Sigmoid colon (tissue), 7 donors: ENCODE measurements at places on chromosomes 3 and 15.
A peak's percentile ranks its signal among the peaks of the same experiment; 100 is the strongest.

- no peaks in the 10 kb centered on the region for H3K4me1 ChIP-seq
- H3K27ac ChIP-seq, result no peak overlapping the region
- no peak overlapping the region for H3K4me3 ChIP-seq
- DNase-seq, result no peak
These were observed 212.7 kb downstream of the SHQ1 start for GRCh38 chr3:72635551-72635950.

DNA sequence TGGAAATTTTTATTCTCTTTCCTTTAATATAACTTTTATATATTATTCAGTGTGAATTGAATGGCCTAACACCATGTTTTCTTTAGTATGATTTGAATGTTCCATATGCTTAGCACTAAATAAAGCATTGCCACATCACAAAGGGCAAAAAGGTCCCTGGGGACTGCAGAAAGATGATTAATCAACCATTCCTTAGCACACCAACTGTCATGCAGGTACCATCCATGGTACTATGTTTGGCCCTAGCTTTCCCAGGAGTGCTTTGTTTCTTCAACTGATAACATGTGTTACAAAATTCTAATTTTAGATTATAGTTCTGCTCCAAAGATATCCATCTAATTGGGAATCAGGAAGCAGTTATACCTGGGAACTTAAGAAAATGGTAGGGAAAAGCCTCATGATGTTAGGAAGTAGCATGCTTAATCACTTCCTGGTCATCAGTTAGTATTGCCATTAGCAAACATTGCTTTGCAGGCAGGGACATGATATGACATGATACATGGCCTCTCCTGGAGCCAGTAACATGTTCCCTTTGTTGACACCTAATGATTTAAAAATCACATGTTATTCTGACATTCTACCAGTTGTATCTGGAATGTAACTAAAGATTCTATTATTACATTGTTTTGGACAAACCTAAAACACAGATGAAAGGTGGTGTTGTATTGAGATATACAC lies 712.6 kb upstream of the GBE1 start:
- H3K4me1 ChIP-seq, result no peaks in the 10 kb centered on the region
- H3K27ac ChIP-seq, result no peak overlapping the region
- no peak overlapping the region for H3K4me3 ChIP-seq

DNA sequence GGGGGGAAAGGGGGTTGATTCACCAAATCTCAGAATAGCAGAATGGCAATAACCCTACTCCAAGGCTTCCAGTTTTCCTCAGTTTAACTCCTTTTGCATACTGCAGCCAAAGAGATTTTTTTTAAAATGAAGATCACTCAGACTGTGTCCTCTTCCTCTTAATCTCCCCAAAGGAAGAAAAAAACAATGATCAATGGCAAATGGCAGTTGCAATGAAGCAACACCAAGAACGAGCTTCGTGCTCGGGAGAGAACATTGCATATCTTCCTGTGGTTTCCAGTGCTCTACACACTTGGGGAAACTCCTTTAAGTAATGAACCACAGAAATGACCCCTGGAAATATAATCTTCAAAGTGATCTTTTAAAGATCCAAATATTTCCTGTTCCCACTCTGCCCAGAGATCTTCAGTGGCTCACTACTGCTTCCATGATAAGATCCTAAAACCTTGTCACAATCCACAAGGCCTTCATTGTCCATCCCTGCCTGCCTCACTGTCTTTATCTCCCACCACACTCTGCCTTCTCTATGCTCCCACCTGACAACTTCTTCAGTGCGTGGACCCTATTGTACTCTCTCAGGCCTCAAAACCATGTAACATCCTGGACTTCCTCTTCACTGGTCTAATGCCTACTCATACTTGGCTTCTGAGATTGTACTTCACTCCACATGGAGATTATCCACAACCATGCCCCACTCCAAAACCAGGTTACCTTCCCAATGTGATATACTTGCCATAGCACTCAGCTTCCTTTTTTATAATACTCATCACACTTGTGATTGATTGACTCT lies 394.8 kb downstream of the FHIT start:
- H3K27ac ChIP-seq, result no peak overlapping the region
- H3K27me3 ChIP-seq, result no peaks in the 10 kb centered on the region
- H3K4me3 ChIP-seq, result no peak overlapping the region
- DNase-seq, result no peak

GRCh38 chr3:155553780-155554179 lies 191.1 kb downstream of the PLCH1 start:
- no peaks in the 10 kb centered on the region for H3K4me1 ChIP-seq
- no peaks in the 10 kb centered on the region for H3K36me3 ChIP-seq
- H3K27ac ChIP-seq, result no peak overlapping the region
- no peak for DNase-seq
- H3K27me3 ChIP-seq, result no peaks in the 10 kb centered on the region
- H3K4me3 ChIP-seq, result no peak overlapping the region

DNA sequence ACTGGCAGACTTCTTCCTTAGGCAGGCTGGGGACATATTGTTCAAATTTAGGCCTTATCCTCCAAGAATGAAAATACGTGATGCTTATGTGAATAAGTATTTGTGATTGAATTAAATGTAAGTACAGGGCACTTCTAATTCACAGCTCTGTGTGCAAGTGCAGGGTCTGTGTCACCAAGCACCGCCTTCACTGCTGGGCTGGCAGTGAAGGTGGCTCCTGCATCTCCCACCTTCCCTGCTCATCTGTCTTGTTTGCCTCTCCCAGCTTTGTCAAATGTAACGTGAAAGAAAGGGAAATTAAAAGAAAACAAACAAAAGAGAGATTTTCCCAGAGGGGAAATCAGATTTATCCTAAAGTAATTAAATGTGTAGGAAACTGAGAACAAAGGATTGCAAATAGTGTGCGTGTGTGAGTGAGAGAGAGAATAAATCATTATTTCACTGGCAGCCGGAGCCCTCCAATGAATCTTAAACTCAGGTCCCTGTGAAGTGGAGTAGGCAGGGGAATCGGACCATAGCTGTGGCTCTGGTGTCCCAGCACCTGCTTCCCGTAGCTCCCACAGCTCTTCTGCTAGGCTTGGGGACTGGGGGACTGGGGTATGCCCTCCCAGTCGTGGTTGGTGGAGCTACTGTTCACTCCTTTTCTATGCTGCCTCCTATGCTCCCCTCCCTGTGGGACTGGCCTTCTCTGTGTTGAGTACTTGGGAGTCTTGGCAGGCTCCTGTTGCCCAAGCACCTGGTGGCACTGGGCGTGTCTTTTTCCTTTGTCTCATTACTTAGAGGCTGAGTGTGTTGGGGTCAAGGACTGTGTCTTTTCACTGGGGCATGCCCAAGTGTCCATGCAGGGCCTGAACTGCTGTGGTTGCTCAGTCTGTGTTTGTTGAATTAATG lies 222.2 kb downstream of the EPHB1 start:
- no peak for DNase-seq
- no peak overlapping the region for H3K27ac ChIP-seq
- H3K4me1 ChIP-seq, result no peaks in the 10 kb centered on the region
- H3K27me3 ChIP-seq, result no peaks in the 10 kb centered on the region

GRCh38 chr15:57227899-57228298 lies 148.4 kb upstream of the CGNL1 start:
- no peaks in the 10 kb centered on the region for H3K27me3 ChIP-seq
- H3K4me1 ChIP-seq, result no peaks in the 10 kb centered on the region
- no peak for DNase-seq

- no peak overlapping the region for H3K27ac ChIP-seq
- no peaks in the 10 kb centered on the region for H3K4me1 ChIP-seq
- no peaks in the 10 kb centered on the region for H3K36me3 ChIP-seq
These were observed 175.8 kb upstream of the NANOGP8 start for GRCh38 chr15:35260941-35261340.

DNA sequence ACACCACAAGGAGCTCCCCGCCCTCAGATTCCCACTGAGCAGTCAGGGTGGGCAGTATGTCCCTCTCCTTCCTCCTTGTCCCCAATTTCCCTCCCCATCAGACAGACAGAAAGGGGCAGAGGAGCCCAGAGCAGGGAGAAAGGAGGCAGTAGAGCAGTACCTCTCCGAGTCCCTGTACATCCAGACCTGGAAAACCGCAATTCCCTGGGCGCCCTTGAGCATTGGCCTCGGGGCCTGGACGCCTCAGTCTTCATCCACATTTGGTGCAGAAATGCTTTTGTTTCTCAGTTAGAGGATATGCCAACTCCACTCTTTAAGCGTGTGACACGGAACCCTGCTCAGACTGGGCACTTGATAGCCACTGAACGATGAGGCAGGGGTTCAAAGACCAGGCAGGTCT lies 5.9 kb downstream of the ISG20 start:
- no peak overlapping the region for H3K4me3 ChIP-seq
- no peaks in the 10 kb centered on the region for H3K27me3 ChIP-seq
- H3K27ac ChIP-seq, result no peak overlapping the region
- peak; percentile 46 for DNase-seq

GRCh38 chr3:135243616-135244015 lies 448.6 kb downstream of the EPHB1 start:
- H3K4me1 ChIP-seq, result no peaks in the 10 kb centered on the region
- no peaks in the 10 kb centered on the region for H3K36me3 ChIP-seq
- no peak overlapping the region for H3K4me3 ChIP-seq

- no peak for DNase-seq
- no peak overlapping the region for H3K27ac ChIP-seq
- H3K36me3 ChIP-seq, result no peaks in the 10 kb centered on the region
- no peaks in the 10 kb centered on the region for H3K27me3 ChIP-seq
- H3K4me1 ChIP-seq, result no peaks in the 10 kb centered on the region
These were observed 7.3 kb downstream of the SLC12A6 start for GRCh38 chr15:34330279-34330678.

DNA sequence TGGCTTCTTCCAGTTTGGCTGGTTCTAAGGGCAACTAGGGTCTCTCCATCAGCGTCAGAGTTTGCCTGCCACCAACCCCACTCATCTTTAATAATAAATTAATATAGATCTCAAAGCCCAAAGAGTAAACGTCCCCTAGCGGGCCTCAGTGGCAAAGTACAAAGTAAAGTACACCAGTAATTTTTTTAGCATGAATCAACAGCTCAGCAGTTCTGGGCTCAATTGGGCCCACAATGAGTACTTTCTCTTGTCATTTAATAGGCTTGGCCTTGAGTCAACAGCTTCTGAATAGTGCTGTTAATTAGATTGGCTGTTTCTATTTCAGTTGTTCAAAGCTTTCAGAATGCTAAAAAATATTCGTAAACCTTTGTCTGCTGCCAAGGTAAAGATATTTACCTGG lies 89.0 kb upstream of the PFN2 start:
- no peaks in the 10 kb centered on the region for H3K36me3 ChIP-seq
- peaks cover 7% of the 10 kb centered on the region for H3K4me1 ChIP-seq
- no peak overlapping the region for H3K27ac ChIP-seq
- no peaks in the 10 kb centered on the region for H3K27me3 ChIP-seq
- H3K4me3 ChIP-seq, result no peak overlapping the region

- no peaks in the 10 kb centered on the region for H3K36me3 ChIP-seq
- H3K4me1 ChIP-seq, result no peaks in the 10 kb centered on the region
- no peak overlapping the region for H3K27ac ChIP-seq
- H3K27me3 ChIP-seq, result no peaks in the 10 kb centered on the region
- DNase-seq, result no peak
- no peak overlapping the region for H3K4me3 ChIP-seq
These were observed 97.7 kb downstream of the RPL39L start for GRCh38 chr3:187041362-187042307.

DNA sequence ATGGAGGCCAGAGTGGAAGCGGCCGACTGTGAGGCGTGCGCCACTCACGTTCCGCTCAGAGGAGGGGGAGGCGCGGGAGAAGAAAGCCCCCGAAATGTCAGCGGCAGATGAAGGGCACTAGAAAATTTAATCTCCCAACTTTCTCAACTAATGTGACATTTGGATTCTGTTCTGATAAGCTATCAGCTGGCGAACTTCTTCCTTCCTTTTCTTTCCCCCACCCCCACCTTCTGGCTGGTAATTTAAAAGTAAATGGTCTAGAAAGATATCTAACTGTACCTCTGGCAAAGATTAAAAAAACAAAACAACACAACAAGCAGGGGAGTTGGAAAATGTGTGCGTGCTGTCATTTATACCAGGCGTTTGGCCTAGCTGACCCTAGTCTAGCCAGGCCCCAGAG lies 26.4 kb upstream of the TMEM115 start:
- no peaks in the 10 kb centered on the region for H3K36me3 ChIP-seq
- no peaks in the 10 kb centered on the region for H3K27me3 ChIP-seq
- DNase-seq, result no peak

- H3K4me3 ChIP-seq, result no peak overlapping the region
- H3K27ac ChIP-seq, result no peak overlapping the region
- peaks cover 55% of the 10 kb centered on the region for H3K36me3 ChIP-seq
- no peaks in the 10 kb centered on the region for H3K4me1 ChIP-seq
- DNase-seq, result no peak
These were observed 31.7 kb downstream of the ADPGK start for GRCh38 chr15:72751751-72752455.

DNA sequence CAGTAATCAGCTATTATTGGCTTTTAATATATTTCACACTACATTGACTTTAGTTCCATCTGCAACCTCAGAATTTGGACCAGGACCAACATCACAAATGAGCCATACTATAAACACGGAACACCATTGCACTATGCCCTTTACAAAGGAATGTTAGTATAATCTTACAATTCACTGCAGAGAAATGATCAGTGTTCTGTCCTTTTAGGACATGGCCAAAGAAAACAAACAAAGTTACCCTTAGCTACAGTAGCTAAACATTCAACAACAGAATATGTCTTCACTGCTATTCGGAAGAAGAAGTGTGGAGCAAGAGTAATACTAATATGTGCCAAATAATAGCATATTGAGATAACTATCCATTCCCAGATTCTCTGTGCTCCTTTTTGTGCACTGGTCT lies 90.4 kb downstream of the NAALADL2 start:
- no peak for DNase-seq
- no peak overlapping the region for H3K27ac ChIP-seq
- no peak overlapping the region for H3K4me3 ChIP-seq
- no peaks in the 10 kb centered on the region for H3K27me3 ChIP-seq
- no peaks in the 10 kb centered on the region for H3K36me3 ChIP-seq

DNA sequence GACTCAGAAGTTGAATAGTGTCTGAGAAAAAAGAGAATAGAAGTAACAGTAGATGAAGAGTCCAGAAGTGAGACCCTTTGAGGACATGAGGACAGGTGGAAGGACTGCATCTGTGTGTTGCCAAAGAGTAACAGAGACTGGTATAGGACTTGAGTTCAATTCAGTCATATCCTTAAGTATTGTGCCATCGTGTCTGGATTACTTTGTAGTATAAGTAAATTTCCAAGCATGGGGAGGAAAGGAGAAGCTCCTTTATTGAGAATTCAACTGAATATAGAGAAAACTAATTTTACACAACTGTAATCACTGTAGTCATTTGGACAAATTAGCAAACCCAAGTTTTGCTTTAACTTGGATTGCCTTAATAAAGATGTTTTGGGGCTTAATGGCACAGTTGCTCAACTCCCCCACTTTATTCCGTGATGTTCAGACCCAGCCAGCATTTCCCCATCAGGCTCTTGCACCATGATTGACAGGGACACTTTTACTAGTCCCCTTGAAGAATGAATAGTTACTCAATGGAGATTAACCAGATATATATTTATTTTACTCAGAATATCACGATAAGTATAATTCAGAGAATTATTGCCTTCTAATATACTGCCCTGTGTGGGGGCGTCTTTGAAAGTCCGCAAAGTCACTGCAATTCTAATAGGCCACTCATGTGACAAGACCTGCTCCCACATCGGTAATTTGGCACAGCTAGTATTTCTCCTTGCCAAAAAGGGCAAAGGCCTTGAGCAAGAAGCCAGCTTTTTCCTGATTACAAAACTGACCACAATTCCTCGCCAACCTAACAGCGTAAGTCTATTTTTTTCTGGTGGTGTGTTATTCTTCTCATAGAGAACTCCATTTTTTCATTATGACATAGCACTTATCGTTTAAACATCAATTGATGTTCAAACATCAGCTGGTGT lies 61.3 kb downstream of the PPARG start:
- no peaks in the 10 kb centered on the region for H3K36me3 ChIP-seq
- peak; percentile 74 for DNase-seq
- no peak overlapping the region for H3K27ac ChIP-seq
- no peak overlapping the region for H3K4me3 ChIP-seq
